Stimulated activated CD8-positive, alpha-beta memory T cell treated with anti-CD3 and anti-CD28 coated beads, Interleukin-15, amount 100 ng/mL, for 24 hours (primary cell): ENCODE measurements at places on chromosomes 7 and 10.
A peak's percentile ranks its signal among the peaks of the same experiment; 100 is the strongest.

DNA sequence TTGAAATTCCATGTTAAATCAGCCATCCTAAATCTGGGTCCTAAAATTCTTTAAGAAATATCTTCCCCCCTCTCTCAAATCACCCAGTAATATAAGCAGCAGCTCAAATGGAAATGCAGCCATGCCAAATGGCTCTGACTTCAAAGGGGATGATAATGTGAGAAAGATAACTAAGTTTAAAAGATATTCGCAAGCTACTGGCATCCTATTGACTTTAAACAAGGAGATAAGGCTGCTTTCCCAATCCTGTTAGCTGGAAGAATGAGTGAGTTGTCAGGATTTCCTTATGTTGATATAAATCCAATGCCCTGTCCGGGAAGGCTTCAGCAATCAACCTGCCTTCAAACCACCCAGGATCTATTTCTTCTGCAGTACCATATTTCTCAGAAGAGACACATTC lies 172.0 kb downstream of the FANK1 start:
- DNase-seq, result no peak

GRCh38 chr7:86130268-86130667 lies 513.4 kb upstream of the GRM3 start:
- no peak for DNase-seq

DNA sequence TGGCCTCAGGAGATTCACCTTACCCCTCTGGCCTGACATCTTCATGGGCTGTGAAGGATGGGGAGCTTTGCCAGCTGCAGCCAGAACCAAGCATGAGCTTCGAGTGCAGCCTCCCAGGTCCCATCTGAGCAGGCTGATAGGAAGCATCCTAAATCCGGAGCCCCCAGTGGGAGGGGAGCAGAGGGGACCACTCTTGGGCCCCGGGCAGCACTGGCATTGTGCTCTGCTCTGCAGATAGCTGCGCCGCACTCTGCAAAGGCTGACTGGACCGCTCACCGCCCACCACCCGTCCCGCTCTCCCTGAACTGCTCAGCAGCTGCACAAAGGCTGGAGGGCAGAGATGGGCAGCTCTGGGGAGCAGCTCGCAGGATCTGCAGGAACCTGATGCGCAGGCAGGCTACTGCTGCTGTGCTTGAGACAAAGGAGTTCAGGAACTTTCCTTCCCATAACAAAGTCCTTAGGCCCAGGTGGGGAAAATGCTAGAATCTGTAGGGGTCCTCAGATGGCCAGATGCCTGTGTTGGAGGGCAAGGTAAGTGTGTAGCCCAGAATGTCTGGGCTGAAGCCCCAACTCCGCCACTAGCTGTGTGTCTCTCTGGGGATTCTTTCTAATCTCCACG lies 51.8 kb downstream of the ARHGAP22 start:
- no peak for DNase-seq

DNA sequence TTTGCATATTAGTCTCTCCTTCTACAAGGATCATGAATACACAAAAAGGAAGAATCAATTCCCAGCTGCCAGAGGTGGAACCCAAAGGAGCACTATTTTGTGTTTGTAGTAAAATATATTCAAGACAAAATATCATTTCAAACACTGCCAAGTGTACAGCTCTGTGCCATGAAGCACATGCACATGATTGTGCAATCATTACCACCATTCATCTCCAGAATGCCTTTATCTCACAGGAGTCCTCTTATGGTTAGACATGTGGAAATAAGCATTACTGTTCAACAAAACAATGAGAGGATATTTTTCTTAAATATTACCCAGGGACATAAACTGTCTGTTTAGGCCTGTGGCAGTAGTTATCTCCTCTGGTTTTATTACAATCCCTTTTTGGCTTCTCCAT lies 151.4 kb upstream of the PPP1R3A start:
- DNase-seq, result no peak

- DNase-seq, result no peak
Measured at GRCh38 chr10:89973326-89973725, 271.9 kb downstream of the KIF20B start.

- no peak for DNase-seq
Measured at GRCh38 chr7:99768471-99768870, 15.5 kb downstream of the CYP3A4 start.

- peak; percentile 13 for DNase-seq
Measured at GRCh38 chr10:101272229-101272868, 43.1 kb upstream of the LBX1 start.

GRCh38 chr7:85068799-85069198 lies 118.1 kb downstream of the SEMA3D start:
- no peak for DNase-seq

DNA sequence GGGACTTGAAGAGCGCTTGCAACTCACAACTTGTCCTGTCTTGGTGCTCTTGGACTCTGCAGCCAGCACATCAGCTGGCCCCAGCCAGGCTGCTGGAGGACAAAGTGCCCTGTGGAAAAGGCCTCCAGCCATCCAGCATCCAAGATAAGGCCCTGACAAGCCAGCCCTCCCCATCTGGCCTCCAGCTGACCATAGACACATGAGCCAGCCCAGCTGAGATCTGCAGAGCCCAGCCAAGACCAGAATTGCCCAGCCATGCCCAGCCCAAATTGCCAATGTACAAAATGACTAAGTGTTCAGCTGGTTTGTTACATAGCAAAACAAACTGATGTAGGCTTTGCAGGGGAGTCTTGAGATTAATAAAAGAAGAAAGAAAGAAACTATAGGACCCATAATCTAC lies 36.0 kb upstream of the FRMD4A start:
- DNase-seq, result no peak

GRCh38 chr10:79298403-79299244 lies 48.6 kb upstream of the PPIF start:
- DNase-seq, result no peak

DNA sequence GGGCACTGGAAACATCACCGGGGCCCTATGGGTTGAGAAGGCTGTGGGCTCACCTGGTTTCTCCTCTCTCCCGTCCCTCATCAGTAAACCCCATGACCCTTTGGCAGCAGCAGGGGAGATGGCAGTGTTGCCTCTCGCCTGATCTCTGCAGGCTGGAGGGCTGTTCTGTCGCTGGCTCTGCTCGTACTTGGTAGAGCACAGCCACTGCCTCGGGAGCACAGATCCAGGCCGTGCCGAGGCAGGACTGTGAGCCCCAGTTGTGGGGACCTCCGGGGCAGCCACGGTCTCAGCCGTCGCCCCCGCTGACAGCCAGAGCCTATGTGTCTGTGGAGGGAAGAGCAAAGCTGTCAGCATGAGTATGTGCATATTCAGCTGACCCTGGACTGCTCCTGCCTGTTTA lies 94.9 kb downstream of the PTPRE start:
- DNase-seq, result no peak

DNA sequence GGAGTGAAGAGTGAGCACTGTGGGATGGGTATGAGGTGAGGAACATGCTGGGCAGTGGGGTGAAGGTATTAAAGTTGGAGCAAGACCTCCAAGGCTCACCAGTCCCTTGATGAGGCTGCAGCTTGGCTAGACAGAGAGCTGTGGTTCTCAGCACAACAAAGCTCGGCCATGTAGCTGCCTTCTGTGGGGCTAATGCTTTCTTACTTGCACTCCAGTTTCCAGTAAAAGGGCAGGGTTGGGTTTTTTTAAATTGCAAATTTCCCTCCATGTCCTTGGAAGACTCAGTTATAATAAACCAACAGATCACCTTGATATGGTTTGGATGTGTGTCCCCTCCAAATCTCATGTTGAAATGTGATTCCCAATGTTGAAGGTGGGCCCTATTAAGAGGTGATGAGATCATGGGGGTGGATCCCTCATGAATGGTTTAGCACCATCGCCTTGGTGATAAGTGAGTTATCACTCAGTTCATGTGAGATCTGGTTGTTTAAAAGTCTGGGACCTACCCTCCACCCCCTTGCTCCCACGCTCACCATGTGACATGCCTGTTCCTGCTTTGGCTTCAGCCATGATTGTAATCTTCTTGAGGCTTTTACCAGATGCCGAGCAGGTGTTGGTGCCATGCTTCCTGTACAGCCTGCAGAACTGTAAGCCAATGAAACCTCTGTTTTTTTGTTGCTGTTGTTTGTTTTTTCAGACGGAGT lies 55.9 kb downstream of the ATXN7L1 start:
- no peak for DNase-seq

DNA sequence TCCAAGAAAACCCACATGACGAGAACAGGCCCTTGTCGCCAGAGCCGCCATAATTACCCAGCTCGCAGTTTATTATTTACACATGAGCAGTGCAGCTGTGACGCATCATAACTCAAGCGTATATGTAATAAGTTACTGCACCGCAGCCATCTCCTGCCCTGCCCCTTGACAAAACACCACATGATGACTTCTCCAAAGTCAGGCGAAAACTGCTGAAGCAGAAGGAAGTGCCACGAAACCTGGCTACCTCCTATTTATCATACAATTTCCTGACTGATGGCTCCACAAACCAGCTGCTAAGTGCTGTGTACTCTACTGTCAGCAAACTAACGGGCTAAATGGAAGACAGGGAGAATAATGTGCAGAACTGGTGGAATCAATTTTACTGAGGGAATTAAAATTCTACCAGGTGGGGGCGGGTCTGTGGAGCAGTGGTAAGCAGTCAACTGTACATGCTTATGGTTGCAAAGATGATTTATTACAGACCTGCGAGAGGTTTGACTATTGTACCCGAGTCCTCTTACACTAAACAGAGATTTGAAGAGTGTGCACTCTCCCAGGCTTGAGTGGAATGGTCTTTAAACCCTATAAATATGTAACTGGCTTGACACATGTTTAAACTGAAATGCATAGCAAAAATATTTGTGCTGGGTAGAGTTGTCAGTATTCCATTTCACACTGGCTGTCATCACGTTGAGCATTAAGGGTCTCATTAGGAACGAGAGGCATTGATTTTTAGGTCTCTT lies 156.0 kb downstream of the GLI3 start:
- DNase-seq, result no peak

GRCh38 chr7:81769891-81770727 lies at the start of gene HGF:
TSS of gene HGF (minus strand) at chr7:81770047. CDS start at chr7:81769971, 76 bp downstream.
- DNase-seq, result no peak

GRCh38 chr10:22648547-22648961 lies 65.8 kb downstream of the PIP4K2A start:
- no peak for DNase-seq

GRCh38 chr10:110876000-110876399 lies 4.3 kb downstream of the PDCD4 start:
- DNase-seq, result no peak

- DNase-seq, result no peak
Measured at GRCh38 chr10:59623133-59624121, 86.2 kb downstream of the SLC16A9 start.
